ENCODE measurements at places on chromosomes 16 and 17.

- no peak for DNase-seq
Measured at GRCh38 chr17:79845601-79845949, 6.3 kb upstream of the CBX4 start.

GRCh38 chr16:51419768-51420167, 268.7 kb upstream of the SALL1 start:
- DNase-seq, result no peak

DNA sequence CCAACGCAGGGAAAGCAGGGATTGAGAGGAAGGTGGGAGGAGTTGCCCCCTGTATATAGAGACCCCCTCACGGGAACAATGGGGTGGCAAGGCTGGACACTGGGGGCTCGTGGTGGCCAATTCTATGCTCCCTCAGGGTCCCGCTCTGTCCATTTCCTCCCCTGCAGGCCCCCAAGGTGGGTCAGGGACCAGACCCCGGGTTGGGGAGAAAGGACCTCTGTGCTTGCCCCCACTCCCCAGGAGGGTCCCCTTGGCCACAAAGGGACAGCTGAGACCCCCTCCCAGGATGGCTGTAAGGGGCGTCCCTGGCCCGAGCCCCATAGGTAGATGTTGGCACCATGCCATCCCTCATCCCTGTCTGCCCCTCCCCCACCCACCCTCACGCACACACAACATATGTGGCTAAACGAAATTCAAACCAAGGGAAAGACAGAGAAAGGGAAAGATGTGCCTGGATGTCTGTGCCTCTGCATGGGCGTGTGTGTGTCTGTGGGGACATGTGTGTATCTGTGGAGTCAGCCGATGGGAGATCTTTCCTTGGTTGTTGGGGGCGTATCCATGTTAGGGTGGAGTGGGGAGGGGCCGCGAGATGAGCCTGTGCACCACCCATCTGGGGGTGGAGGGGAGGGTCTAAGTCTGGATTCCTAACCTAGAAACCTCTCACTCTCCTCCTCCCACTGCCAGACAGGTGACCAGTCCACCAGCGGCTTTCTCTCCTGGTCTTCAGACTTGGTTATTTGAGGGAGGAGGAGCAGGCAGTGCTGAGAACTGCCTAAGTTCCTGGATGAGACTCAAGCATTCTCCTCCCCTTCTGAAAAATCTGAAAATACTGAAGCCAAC, 642 bp upstream of the NEUROD2 start:
- DNase-seq, result no peak

- no peak for DNase-seq
Measured at GRCh38 chr16:31694461-31694860, 166.8 kb downstream of the AHSP start.

DNA sequence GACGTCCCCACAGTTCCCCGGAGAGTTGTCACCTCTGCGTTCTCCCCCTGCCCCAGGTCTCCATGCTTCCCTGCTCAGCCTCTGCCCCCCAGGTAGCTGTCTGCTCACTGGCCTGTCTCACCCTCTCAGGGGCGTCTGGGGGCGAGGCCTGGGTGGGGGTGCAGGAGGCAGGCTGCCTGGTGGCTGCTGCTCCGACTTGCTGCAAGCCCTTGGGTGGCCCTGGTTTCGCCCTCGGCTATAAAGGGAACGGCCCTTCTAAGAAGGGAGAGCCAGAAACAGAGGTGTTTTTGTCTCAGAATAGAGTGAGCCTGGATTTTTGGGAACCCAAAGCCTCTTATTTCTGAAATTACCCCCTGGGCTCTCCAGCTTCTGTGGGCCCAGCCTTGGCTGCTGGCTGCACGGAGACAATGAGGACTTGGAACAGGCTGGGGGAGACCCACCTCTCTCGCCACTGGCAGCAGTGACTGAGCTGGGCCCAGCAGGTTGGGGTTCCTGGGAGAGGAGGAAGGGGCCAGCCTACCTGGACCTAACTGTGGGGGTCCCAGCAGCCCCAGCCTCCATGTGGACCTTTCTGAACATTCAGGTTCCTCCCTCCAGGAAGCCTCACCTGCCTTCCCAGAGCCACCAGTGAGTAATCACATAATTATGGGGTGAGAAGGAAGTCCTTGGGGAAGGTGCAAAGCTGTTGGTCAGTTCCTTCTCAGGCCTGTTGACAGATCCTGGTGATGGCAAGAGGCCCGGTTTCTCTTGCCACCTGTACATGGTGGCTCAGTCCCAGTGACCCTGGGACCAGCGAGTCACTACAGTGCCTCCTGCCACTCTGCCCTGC, 15.5 kb upstream of the SPNS2 start:
- no peak for DNase-seq

GRCh38 chr17:19347323-19348080, 15.0 kb downstream of the B9D1 start:
- DNase-seq, result no peak

- DNase-seq, result peak; percentile 25
Measured at GRCh38 chr17:82097184-82097918, 685 bp downstream of the FASN start.

GRCh38 chr17:352421-353212, at the start of gene RPH3AL:
TSS of gene RPH3AL (minus strand) at chr17:352807. CDS start at chr17:327543, 25,264 bp downstream.
- DNase-seq, result no peak

- DNase-seq, result no peak
Measured at GRCh38 chr16:4263504-4264436, 9.1 kb downstream of the TFAP4 start.

- no peak for DNase-seq
Measured at GRCh38 chr17:31515267-31515666, 123.8 kb downstream of the RAB11FIP4 start.

GRCh38 chr17:5499476-5500231, 13.3 kb downstream of the MIS12 start:
- no peak for DNase-seq

DNA sequence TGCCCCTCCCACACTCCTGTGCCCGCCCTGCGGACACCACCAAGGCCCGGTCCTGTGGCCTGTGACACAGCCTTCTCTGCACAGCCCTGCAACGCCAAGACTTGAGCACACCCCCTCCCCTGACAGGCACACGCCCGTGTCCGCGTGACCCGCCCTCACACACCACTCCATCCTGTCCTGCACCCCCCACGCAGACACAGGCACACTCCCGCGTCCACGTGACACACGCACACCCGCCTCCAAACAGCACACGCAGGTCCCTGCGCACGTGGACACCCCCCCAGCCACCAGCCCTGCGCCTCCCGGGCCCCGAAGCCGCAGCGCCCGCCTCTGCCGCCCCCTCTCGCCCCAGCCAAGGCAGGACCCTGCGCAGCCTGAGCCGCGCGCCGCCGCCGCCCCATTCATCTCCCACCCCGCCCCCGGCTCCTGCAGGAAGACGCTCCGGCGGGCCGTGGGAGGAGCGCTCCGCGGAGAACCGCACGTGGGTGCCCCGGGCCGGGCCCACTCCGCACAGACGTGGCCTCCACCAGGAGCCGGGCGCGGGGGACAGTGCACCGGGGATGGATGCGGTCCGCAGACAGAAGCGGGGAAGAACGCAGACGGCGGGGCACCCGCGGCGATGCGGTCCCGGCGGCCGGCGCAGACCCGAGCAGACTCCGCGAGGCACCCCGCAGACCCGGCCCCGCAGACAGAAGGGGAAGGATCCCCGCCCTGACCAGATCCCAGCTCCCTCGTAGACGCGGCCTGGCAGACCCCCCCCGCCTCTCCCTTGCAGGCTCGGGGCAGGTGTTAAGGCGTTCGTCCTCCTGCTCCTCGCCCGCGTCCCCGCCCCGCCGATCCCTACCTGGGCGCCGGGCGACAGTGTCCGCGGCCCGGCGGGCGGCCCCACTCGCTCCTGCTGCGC, 506 bp downstream of the CAMKK1 start:
- peak; percentile 83 for DNase-seq

DNA sequence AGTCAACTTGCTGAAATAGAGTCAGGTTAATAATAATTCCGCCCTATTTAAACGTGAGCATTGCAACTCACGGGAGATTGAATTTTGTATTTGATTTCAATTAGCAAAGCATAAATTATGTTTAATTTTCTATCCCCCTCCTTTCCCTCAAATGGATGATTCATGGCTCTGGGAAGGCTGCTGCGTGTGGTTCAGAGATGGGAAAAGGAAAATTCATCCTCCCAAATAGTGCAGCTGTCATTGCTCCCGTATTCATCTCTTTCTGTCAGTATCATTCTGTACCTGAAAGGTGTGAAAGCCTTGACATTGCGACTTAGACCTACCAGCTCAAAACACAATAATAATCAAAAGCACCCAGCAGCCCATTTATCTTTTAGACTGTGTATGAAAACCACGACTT, 447.3 kb downstream of the HS3ST4 start:
- no peak for DNase-seq

GRCh38 chr16:12507366-12507765, 296.3 kb downstream of the CPPED1 start:
- no peak for DNase-seq

DNA sequence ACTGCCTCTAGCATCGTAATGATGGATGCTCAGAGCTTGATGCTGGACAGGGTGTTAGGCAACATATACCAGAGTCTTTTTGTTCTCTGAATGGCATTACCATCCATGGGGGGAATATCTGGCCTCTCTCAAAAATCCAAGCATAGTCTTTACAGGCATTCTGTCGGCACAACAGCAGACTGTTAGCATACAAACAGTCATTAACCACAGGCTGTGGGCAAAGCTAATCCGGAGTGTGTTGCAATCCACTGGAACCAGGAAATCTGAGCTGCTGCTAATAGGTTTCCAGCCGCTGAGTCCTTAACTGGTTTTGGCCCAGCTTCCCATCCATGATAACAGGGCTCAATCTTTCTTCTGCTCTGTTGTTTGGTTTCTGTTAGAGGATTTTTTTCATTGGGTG, 371.9 kb downstream of the HS3ST3B1 start:
- no peak for DNase-seq

DNA sequence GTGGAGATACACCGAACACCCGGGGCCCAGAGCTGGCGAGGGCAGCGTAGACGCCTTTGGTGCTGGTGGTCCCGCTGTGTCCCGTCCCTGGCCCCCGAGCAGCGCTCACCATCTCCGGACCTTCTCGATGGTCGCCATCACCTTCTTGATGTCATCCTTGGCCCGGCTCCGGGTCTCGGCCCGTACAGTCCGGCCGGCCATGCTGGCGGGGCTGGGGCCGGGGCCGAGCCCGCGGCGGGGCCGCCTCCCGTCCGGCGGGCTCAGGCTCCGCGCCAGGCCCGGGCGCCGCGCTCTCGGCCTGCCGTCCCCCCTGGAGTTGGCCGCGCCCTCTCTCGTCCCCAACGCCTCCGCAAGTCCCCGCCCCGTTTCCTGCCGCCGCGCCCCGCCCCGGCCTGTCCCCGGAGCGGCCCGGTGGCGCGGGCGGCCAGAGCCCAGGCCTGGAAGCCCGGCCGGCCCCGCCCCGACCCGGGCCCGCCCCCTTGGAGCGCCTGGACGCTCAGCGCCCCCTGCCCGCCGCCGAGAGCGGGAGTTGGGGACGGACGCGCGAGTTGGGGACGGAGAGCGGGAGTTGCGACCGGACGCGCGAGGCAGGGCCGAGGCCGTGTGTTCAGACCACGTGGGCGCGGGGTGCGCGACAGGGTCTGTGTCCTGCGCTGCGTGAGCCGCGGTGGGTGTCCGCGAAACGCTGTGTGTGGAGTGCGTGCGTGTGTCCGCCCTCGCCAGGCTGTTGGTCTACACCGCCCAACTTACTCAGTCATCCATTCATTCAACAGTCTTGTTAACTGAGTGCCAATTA, at the start of gene BCL7C:
TSS of gene BCL7C (minus strand) at position 334 of the 796 bp plus-strand sequence. CDS start at position 201, 133 bp downstream.
- peak; percentile 89 for DNase-seq

- no peak for DNase-seq
Measured at GRCh38 chr17:38534498-38534885, 71.3 kb downstream of the SRCIN1 start.
